ENCODE measurements at places on chromosomes 5 and 9.

- DNase-seq, result no peak
Measured at GRCh38 chr5:148471379-148471778, 87.6 kb downstream of the FBXO38 start.

DNA sequence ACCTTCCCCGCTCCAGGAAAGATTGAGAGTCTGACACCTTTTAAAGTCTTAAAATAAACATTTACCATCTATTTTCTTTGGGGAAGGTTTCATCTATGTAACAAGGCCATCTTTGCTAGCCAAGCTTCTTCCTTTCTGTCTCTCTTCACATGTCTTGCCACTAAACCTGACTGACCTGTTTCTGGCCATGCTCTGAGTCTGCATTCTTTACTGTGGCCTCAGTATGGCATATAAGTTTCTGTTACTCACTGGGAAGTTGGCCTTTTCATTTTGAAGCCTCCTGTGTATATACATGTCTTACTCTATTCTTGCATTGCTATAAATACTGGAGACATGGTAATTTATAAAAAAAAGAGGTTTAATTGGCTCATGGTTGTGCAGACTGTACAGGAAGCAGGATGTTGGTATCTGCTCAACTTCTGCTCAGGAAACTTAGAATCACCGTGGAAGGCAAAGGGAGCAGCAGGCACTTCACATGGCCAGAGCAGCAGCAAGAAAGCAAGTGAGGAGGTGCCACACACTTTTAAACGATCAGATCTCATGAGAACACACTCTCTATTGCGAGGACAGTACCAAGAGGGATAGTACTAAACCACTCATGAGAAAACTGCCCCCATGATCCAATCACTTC is 48.1 kb downstream of the KCNV2 start:
- peak; percentile 42 for DNase-seq

- DNase-seq, result no peak
Measured at GRCh38 chr5:33721491-33722200, 170.1 kb downstream of the ADAMTS12 start.

GRCh38 chr9:133987946-133988665 is 4.0 kb downstream of the VAV2 start:
- DNase-seq, result no peak

GRCh38 chr9:83538172-83538889 is at the start of gene FRMD3:
Gene FRMD3, minus strand, starts transcription at chr9:83538401. Its CDS starts 170 bp downstream, at chr9:83538231.
- peak; percentile 65 for DNase-seq

- DNase-seq, result peak; percentile 21
Measured at GRCh38 chr5:76688836-76689235, 27.1 kb upstream of the F2R start.

GRCh38 chr9:121620777-121621449 is 30.5 kb upstream of the DAB2IP start:
- DNase-seq, result peak; percentile 61

DNA sequence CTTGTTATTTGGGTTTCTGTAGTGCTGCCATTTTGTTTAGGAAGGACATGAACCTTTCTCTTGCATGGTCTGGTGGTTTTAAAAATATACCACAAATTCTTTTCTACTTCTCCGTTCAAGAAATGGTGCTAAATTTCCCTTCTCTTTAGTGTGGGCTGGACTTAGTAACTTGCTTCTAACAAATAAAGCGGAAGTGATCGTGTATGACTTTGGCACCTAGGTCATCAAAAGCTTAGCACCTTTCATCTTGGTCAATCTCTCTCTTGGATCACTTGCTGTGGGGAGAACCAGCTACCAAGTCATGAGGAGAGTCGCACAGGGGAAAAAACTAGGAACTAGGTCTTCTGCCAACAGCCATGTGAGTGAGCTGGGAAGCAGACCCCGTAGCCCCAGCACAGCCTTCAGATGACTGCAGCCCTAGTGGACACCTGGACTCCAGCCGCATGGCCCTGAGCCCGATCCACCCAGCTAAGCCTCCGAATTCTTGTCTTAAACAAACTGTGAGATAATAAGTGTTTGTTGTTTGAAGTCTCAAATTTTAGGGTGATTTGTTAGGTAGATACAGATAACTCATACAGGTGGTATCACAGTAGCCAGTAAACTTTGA is 87.7 kb upstream of the CKMT2 start:
- DNase-seq, result no peak
